SJCRH30 (cell line): ENCODE measurements at places on chromosomes 1 and 21. TPM values are rescaled to one million over a fixed set of nuclear protein-coding genes. Genes with fewer than 3 reads are reported as not detected.

Gene ST6GALNAC5
- total RNA-seq = not detected in 2 replicates

Gene NBL1
- 3.5 and 4.4 TPM in 2 replicates for total RNA-seq

Gene RIPPLY3
- total RNA-seq = not detected in 2 replicates

Gene TMCC2
- 5.2 and 5.5 TPM in 2 replicates for total RNA-seq

Gene CD247
- total RNA-seq = 1.1 TPM in 2 replicates

Gene NHLH1
- 1.4 and 2.2 TPM in 2 replicates for total RNA-seq

Gene CACNA1E
- total RNA-seq = under 0.01 and 0.02 TPM in 2 replicates

Gene OR2L3
- not detected in 2 replicates for total RNA-seq

Gene FAM151A
- not detected in 2 replicates for total RNA-seq

Gene KCNJ6
- not detected in 2 replicates for total RNA-seq

Gene EDN2
- 0.18 and 0.32 TPM in 2 replicates for total RNA-seq

Gene ALX3
- total RNA-seq = not detected in 2 replicates

Gene CRYZL1
- total RNA-seq = 21.2 and 29.0 TPM in 2 replicates

Gene MRPL24
- total RNA-seq = 53.4 and 61.3 TPM in 2 replicates

Gene S100A7A
- total RNA-seq = not detected in 2 replicates

Gene PRKAA2
- not detected in 2 replicates for total RNA-seq

Gene FCRLA
- 164 and 168 TPM in 2 replicates for total RNA-seq

Gene MYOG
- total RNA-seq = 525 and 538 TPM in 2 replicates

Gene ATP6V1G3
- not detected in 2 replicates for total RNA-seq

Gene PTPRU
- total RNA-seq = 12.3 and 16.3 TPM in 2 replicates

Gene TNFRSF1B
- total RNA-seq = 6.8 and 7.0 TPM in 2 replicates

Gene HHAT
- 5.0 and 5.1 TPM in 2 replicates for total RNA-seq

Gene LPAR3
- 4.1 and 4.6 TPM in 2 replicates for total RNA-seq

Gene HAPLN2
- 0.20 and 0.23 TPM in 2 replicates for total RNA-seq

Gene TRIM46
- total RNA-seq = 0.79 and 1.0 TPM in 2 replicates

Gene TMPRSS3
- total RNA-seq = not detected in 2 replicates

Gene GORAB
- 9.0 and 10.9 TPM in 2 replicates for total RNA-seq

Gene CHI3L2
- 0.53 and 1.6 TPM in 2 replicates for total RNA-seq

Gene MTMR11
- 2.2 and 3.0 TPM in 2 replicates for total RNA-seq

Gene PTP4A2
- total RNA-seq = 311 and 314 TPM in 2 replicates

Gene CCDC18
- 15.6 and 17.2 TPM in 2 replicates for total RNA-seq

Gene KLHDC9
- total RNA-seq = not detected in 2 replicates

Gene GBP2
- total RNA-seq = 0.47 and 0.51 TPM in 2 replicates

Gene LCK
- total RNA-seq = 0.43 TPM in 1 of 2 replicates, not detected in the other

Gene ERICH3
- total RNA-seq = not detected in 2 replicates

Gene ITLN1
- total RNA-seq = not detected in 2 replicates

Gene VWA5B1
- not detected in 2 replicates for total RNA-seq

Gene ZSWIM5
- total RNA-seq = 0.08 and 0.18 TPM in 2 replicates

Gene USP16
- 55.2 and 61.6 TPM in 2 replicates for total RNA-seq

Gene NTRK1
- total RNA-seq = not detected in 2 replicates
